ENCODE measurements at places on chromosomes 1 and 21.

- DNase-seq = no peak
Measured at GRCh38 chr1:64337475-64337874, 132.5 kb upstream of the CACHD1 start.

GRCh38 chr21:42505090-42505726, 8.4 kb upstream of the SLC37A1 start:
- no peak for DNase-seq

DNA sequence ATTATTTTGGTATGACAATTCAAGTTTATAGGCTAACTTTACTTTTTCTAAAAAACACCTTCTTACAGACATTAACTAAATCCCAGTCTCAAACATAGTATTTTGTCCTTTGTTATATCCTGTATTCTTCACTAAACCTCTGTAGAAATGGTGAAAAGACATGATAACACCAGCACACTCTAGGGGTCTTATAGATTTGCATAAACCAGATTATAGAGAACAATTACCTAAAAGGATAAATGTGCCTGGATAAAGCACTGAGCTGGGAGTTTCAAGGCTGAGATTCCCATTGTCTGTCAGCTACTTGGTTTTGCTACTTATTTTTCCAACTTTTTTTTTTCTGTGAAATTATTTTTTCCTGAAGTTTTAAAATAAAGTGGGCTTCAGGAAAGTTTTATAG, 1288.6 kb upstream of the TMPRSS15 start:
- no peak for DNase-seq

- DNase-seq = no peak
Measured at GRCh38 chr1:43671626-43672330, 21.8 kb downstream of the KDM4A start.

GRCh38 chr1:225847610-225848009, 34.6 kb downstream of the TMEM63A start:
- DNase-seq = no peak

- peak; percentile 99 for DNase-seq
Measured at GRCh38 chr1:61077676-61078541, 4.5 kb upstream of the NFIA start.

GRCh38 chr1:207804721-207805468, 53.0 kb downstream of the CD46 start:
- DNase-seq = no peak

- DNase-seq = no peak
Measured at GRCh38 chr1:156248323-156248683, 447 bp upstream of the PAQR6 start.

DNA sequence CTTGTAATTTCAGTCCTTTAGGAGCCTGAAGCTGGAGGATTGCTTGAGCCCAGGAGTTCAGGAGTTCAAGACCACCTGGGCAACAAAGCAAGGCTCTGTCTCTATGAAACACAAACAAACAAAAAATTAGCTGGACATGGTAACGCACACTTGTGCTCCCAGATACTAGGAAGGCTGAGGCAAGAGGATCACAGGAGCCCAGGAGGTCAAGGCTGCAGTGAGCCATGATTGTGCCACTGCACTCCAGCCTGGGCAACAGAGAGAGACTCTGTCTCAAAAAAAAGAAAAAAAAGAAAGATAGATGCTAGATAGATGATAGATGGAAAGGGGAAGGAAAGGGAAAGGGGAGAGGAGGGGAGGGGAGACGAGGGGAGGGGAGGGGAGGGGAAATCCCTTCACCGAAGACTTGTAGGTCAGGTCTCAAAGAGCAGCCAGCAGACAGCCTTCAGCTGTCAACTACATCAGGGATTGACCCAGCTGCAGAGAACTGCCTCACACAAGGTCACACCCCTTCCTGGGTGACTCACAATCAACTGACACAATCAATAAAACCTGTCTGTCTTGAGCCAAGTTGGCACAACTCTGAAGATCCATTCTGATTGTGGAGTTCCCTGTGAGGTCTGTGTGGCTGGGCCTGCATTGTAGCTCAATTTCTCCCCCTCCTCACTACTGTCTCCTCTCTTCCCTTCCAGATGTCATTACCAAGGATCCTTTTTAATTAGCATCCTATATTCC, 200.6 kb downstream of the RGS7 start:
- DNase-seq = no peak

GRCh38 chr1:22053861-22054770, 1.6 kb downstream of the CDC42 start:
- DNase-seq = peak; percentile 17

DNA sequence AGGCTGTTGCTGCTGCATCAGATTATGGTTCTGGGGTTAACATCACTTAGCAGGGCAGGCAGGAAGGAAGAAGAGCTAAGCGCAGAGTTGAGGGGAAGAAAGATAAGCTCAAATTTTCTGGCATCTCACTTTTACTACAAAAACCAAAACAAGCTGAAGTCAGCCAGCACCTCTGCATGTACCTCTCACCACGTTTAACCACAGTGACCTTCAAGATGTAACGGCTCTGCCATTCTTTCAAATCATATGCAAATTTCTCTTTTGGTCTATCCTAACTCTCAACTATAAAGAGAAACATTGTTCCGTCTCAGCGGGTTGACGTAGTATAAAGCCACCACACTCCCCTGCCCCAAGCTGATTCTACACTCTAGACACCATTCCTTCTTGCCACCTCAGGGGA, 154.4 kb downstream of the OMA1 start:
- no peak for DNase-seq

DNA sequence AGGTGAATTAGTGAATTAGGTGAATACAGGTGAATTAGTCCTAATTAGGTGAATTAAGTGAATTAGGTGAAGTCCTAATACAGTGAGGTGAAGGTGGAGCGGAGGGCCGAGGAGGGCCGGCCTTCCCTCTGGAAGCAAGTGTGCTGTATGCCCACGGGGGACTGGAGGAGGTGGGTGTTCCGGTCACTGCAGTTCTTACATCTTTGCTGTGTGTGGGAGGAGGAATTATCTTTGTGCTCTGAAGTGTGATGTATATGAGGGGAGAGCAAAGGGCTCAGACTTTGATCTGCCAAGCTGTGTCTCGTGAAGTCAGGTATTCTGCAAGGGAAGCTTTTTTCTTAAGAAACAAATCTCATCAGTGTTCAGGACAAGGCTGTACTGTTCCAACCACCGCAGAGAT, 45.4 kb downstream of the AGPAT3 start:
- no peak for DNase-seq

DNA sequence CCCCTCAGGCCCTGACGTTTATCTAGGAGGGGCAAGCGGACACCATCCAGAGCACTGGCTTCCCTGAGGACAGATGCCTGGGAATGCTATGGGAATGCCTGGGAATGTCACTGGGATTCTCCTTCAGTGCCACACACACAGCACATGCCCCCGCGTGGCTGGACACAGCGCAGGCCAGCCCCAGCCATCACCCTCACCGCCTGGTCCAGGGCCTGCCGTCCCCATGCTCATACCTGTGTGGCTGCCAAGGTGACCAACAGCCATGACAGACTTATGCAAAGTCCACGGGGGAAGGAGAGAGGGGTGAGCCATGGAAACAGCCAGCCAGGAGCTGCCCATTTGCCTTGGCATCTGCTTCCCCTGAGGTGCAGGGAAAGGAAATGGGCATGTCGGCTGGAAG, 5.7 kb upstream of the TAS1R2 start:
- DNase-seq = no peak

DNA sequence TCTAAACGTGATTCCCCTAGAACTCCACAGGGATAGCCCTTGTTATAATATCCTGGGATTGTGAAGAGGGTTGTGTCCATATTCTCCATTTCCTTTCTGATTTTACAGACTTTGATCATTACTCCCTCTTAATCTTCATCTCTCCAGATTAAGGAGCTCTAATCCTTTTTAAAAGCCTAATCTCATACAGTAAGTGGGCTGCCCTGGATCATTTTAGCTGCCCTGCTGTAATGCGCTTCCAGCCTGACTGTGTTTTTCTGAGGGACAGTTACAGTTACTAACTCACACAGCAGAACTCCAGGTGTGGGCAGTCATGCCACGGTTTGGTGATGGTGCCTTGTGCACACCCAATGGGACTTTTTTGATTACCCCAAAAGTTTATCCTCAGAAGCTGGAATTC, 33.5 kb downstream of the PROX1 start:
- DNase-seq = no peak

DNA sequence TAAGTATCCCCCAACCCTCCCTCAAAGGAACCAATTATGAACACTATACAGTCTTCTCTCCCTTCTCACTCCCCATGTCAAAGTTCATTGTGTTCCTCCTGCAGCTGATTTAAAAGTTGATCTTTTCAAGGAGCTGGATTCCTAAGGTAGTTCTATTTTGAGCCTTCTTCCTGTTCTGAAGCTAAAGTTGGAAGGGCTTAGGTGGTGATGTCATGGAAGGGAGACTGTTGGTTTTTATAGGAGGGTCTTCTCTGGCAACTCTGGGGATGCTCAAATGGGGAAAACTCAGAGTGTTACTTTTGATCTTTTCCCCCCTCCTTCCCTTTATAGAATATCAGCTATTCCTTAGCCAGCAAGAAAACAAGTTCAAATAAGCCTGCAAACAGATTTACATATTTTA, 83.0 kb upstream of the AK4 start:
- DNase-seq = no peak

DNA sequence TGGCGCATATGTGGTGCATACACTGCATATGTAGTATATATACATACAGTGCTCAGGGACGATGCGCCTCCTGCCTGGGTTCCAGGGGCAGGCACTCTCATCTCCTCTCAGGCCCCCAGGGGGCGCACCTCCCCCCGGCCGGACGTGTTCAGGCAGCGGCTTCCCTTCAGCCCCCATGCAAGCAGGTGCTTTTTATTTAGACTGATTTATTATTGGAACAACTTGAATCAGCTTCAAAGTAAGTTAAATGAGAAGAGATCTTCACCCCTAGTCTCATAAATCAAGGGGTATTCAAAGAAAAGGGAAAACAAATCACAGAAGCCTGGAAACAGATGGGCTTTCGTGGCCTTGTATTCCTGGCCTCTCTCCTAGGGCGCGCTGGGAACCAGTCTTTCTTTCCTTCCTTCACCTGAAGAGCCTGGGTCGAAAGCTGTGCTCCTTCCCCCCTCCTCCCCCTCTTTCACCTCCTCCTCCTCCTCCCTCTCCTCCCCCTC, 64.6 kb downstream of the UBIAD1 start:
- peak; percentile 67 for DNase-seq

GRCh38 chr1:33219886-33220661, 36.2 kb upstream of the ZNF362 start:
- no peak for DNase-seq

GRCh38 chr1:68015971-68016370, 34.5 kb downstream of the DIRAS3 start:
- no peak for DNase-seq

GRCh38 chr1:54107131-54107530, 45.7 kb downstream of the CDCP2 start:
- DNase-seq = no peak

- DNase-seq = no peak
Measured at GRCh38 chr1:109933856-109934711, 23.4 kb downstream of the CSF1 start.

- peak; percentile 80 for DNase-seq
Measured at GRCh38 chr1:246002725-246003441, 504.2 kb downstream of the SMYD3 start.
